ENCODE measurements at places on chromosomes 6 and 20. TPM values are rescaled to one million over a fixed set of nuclear protein-coding genes. Genes with fewer than 3 reads are reported as not detected.
A peak's percentile ranks its signal among the peaks of the same experiment; 100 is the strongest.

FAM162B gene
- 6.2 TPM for total RNA-seq

PAX1 gene
- not detected for total RNA-seq

BFSP1 gene
- 2.6 TPM for total RNA-seq

KAT14 gene
- 8.3 TPM for total RNA-seq

DNA sequence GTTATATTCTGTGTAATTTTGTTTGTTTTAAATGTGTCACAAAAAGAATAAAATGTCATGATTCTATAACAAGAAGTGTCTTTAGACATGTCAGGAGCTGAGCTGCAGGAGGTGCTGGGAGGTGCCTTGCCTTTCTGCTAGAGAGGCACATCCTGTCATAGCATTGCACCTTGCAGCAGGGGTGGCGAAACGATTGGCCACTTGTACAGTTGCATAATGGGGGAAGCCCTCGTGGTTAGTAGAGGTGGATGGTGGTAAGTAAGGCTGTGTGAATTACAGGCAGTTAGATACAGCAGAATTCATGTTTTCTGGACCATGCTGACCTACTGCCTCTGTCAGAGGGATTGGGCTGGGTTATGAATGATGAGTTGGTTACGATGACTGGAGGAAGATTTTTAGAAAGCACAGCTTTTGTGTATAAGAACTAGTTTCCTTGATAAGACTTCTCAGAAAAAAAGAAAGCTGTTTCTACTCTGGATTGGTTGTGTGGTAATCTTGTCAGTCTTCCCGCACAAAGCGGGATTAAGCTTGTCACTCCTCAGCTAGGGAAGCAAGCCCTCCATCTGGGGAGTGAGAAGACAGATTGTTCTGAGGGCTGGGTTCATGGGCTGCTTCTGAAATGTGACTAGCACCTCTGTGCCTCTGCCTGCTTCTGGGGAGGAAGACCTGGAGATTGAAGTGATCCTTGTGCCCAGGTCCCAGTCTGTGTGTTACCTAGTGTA, 74.9 kb downstream of the FOXO3 start:
- H3K4me1 ChIP-seq: peaks cover 7% of the 10 kb centered on the region
- H3K36me3 ChIP-seq: no peaks in the 10 kb centered on the region
- DNase-seq: no peak
- no peak overlapping the region for H3K27ac ChIP-seq

GRCh38 chr6:139240161-139241010, 51.4 kb downstream of the TXLNB start:
- H3K4me1 ChIP-seq: no peaks in the 10 kb centered on the region
- H3K4me3 ChIP-seq: no peak overlapping the region
- DNase-seq: no peak
- peak overlapping the region; percentile 80 for H3K27ac ChIP-seq

DNA sequence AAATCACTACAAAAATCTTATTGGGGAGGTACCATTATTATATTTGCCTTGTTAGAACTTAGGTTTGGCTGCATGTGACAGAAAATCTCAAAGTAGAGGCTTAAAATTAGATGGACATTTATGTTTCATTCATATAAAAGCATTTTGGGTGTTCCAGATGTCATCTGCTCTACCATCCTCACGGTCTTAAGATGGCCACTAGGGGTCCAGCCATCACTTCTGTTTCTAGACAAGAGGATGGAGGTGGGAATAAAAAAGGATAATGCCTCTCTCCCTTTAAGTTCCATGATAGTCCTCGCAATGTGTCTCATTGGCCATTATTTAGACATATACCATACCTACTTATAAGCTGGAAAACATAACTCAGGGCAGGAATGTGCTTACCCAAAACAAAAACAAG, 929.5 kb downstream of the KIF16B start:
- H3K27me3 ChIP-seq: no peaks in the 10 kb centered on the region
- DNase-seq: no peak
- no peaks in the 10 kb centered on the region for H3K4me1 ChIP-seq
- H3K36me3 ChIP-seq: no peaks in the 10 kb centered on the region

All from aorta (tissue), 5 donors.